ENCODE measurements at places on chromosomes 11 and 22. TPM values are rescaled to one million over a fixed set of nuclear protein-coding genes. Genes with fewer than 3 reads are reported as not detected.

The OR5D13 gene
- total RNA-seq: not detected

The MS4A6A gene
- total RNA-seq: 162 TPM

The SCN4B gene
- 2.4 TPM for total RNA-seq

The PGR gene
- 22.4 TPM for total RNA-seq

The OR52K1 gene
- not detected for total RNA-seq
